ENCODE measurements at places on chromosomes 11 and 22.

GRCh38 chr11:121449626-121450025, 2.5 kb upstream of the SORL1 start:
- no peak for ATAC-seq

- ATAC-seq: no peak
These were observed 1.5 kb downstream of the DGAT2 start for GRCh38 chr11:75770102-75770501.

- ATAC-seq: no peak
These were observed 2326.6 kb upstream of the RAG2 start for GRCh38 chr11:38924644-38925043.

DNA sequence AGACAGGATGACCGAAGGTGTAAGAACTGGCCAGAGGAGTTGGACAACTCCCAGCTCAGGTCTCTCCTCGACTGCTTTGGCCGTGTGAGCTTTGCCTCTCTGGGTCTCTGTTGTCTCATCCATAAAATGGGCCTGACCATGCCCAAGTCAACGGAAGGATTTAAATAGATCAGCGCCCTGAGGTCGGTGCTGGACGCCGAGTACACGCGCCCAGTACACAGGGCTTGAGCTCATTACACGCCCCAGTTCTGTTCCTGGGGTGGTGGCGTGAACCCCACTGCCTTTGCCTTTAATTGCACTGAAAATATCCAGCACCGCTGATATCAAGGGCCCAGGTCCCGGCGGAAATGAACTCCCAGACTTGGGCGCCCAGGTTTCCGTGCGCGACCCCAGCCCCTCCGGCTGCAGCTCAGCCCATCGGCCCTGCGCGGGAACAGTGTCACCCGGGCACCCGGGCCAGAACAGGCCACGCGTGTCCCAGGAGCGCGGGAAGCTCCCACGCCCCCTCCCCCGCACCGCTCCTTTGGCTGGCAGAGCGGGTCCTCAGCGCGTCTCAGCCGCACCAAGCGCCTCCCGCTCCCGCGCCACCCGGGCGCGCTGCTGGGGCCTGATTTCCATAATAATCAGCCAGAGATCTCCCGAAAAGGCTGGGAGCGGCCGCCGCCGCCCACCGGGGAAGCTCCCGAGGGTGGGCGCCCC, 42.2 kb downstream of the CYTH4 start:
- ATAC-seq: no peak

GRCh38 chr11:92770981-92771380, 198.5 kb upstream of the MTNR1B start:
- no peak for ATAC-seq

DNA sequence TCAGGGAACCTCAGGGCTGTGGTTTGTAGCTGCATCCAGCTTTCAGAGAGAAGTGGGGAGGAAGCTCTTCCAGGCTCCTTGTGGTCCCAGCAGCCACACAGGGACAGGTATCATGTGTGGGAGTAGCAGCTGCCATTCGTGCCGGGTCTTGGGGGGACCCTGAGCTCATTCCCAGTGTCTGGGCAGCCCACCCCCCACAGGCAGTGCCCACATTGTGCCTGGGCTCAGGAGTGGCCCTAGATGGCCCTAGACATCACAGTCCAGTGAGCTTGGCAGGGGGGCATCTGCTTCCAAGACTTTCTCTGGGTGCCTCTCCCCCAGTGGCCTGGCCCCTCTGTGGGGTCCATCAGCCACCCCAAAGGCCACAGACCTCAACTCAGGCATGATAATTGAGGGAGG, 619.7 kb downstream of the BRD1 start:
- ATAC-seq: no peak

- no peak for ATAC-seq
These were observed 13.7 kb downstream of the PDHX start for GRCh38 chr11:34929794-34930763.

DNA sequence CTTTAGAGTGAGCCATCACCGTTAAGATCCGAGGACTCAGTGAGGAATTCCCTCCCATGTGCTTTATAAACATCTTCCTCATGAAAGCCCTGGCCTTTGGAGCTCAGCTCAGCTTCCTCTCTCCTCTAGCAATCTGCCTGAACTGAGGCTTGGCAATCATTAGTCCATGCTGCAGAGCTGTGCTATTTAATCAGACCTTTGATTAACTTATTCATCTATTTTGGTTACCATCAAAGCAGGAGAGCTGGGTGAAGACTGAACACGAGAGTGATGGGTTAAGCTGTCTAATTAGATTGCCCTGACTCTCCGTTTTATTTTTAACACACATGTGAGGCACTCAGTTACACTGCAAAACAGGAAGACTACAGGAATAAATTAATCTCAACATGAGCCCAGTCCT, 351.3 kb downstream of the LARGE1 start:
- no peak for ATAC-seq

DNA sequence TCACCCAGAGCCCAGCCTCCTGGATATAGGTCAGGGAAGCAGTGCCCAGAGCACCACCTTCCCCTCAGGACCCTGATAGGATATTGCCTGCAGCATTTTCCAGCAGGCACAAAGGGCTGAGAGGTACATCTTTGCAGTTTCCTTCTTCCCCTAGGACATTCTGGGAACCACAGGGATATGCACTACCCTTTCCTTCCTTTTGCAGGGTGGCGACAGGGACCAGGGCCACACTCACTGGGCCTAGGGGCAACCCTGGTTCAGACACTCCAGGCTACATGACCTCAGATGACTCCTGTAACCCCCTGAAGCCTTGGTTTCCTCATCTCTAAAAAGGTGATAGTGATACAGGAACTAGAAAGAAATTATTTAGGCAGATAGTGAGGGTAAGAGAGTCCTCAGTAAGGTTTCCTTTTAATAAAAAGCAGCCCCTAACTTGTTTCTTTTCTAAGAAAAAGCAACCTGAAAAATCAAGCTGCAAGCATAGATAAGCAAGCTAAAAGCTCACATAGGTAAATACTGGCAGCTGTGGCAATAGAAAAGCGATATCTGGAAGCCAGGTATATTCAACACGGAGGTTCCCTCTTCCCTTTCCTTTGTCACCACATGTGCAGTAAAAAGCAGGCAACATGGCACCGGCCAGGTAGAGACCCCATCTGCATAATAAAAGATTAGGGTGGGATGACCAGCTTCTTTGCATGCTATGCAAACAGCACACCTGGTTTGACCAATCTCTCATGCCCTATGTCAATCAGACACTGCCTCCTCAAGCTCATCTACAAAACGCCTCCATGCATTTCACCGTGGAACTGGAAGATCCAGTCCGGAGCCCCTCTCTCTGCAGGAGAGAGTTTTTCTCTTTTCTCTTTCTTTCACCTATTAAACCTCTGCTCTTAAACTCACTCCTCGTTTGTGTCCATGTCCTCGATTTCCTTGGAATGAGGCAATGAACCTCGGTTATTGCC, 13.2 kb upstream of the MRGPRX2 start:
- ATAC-seq: no peak

- ATAC-seq: no peak
These were observed 7.0 kb upstream of the FCHSD2 start for GRCh38 chr11:73149105-73149504.

- ATAC-seq: peak; percentile 93
These were observed 73.8 kb downstream of the FAM76B start for GRCh38 chr11:95715777-95716241.

GRCh38 chr11:59761993-59762392, 6.8 kb downstream of the STX3 start:
- ATAC-seq: no peak

DNA sequence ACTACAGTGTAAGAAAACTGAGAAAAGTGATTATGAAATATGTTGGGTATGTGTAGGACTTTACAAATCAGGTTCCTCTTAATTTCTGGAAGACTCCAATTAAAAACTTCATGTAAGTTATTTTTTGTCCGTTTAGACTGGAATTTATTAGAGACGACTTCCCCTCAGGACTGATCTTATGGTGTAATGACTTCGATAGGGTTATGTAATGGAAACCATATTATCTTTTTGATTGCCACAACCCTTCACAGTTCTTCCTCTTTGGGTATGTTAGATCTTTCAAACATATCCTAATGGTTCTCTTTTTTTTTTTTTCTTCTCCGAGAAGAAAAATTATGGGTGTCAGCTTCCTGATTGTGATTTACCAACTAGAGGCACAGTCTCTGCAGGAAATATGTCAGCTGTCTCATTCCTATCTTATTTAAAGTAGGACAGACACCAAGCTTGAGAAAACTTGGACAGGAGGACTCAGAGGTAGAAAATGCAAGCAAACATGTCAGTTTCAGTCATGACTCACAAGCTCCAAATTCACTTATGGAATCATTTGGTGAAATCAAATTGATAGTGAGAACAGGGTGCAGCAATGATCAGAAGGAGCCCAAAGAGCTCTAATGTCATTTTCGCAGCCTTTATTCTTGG, 11.1 kb upstream of the LDLRAD3 start:
- ATAC-seq: no peak

- no peak for ATAC-seq
These were observed 6.9 kb downstream of the SHISAL1 start for GRCh38 chr22:44305888-44306287.

- ATAC-seq: no peak
These were observed 8.5 kb upstream of the DMC1 start for GRCh38 chr22:38578505-38578904.

GRCh38 chr11:108743851-108744250, 79.0 kb downstream of the DDX10 start:
- no peak for ATAC-seq

- ATAC-seq: no peak
These were observed 57.0 kb downstream of the PACSIN2 start for GRCh38 chr22:42957958-42958357.

Measured in stimulated activated memory B cell treated with anti-CD40 and anti-IgM and Interleukin-4, amounts not matched to agents 10 μg/mL and 1 μg/mL and 100 μg/mL, for 72 hours (primary cell).